ENCODE measurements at places on chromosomes 7 and 10. TPM values are rescaled to one million over a fixed set of nuclear protein-coding genes. Genes with fewer than 3 reads are reported as not detected.
A peak's percentile ranks its signal among the peaks of the same experiment; 100 is the strongest.

- DNase-seq = no peak
These were observed 200.3 kb upstream of the SVIL start for GRCh38 chr10:29835055-29835454.

GRCh38 chr7:49797987-49798660 lies 24.7 kb downstream of the VWC2 start:
- DNase-seq = no peak

DNA sequence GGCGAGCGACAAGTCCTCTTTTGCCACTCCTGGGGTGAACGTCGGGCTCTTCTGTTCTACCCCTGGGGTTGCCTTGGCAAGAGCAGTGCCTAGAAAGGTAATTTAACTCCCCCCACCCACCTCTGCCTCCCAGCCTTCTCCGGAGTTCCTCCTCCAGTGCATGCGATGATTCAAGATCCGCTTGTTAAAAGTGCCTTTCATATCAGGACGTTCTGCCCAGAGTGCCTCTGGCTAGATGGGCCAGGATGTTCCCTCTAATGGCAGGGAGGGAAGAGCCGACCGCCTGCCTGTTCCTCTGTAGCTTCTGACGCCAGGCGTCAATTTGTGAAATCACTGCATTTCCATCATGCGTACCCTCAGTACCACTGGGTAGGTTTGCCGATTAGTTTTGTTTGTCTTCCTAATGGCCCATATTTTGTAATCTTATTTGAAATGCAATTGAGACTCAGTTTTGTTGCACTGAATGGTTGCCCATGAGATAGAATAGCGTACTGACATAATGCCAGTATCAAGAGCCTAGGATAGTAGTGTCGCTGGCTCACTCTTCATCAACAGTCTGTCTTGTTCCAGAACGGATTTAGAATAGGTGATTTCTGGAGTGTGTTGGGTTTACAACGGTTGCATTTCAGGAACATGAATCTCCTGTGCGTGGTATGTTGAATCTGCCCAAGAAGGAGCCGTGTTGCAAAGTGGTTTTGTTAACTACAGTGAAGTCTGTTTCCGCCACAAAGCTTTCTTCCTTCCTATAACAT lies 13.5 kb downstream of the ECHDC3 start:
- DNase-seq = no peak

- no peak for DNase-seq
These were observed 33.7 kb downstream of the CYP2C8 start for GRCh38 chr10:95035332-95036295.

GRCh38 chr7:908159-908581 lies 31.8 kb downstream of the GET4 start:
- no peak for DNase-seq

GRCh38 chr10:130430852-130431704 lies 294.9 kb downstream of the GLRX3 start:
- no peak for DNase-seq

GRCh38 chr10:18085855-18086254 lies 54.4 kb upstream of the CACNB2 start:
- DNase-seq = no peak

- DNase-seq = peak; percentile 69
These were observed 8.2 kb upstream of the EFCAB10 start for GRCh38 chr7:105589356-105590077.

DNA sequence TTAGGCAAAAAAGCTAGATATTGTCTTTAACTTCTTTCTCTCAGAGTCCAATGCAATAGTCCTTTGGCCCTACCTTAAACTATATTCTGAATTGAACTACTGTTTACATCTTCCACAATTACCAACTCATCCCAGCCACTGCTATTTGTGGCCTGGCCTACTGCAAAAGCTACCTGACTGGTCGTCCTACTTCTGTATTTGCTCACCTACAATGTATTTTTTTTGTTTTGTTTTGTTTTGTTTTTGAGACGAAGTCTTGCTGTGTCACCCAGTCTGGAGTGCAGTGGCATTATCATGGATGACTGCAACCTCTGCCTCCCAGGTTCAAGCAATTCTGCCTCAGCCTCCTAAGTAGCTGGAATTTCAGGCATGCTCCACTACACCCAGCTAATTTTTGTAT lies 51.2 kb downstream of the ARL4A start:
- DNase-seq = no peak

GRCh38 chr10:34498821-34499220 lies 316.3 kb downstream of the PARD3 start:
- DNase-seq = peak; percentile 66

- no peak for DNase-seq
These were observed 275.4 kb upstream of the PFKP start for GRCh38 chr10:2791774-2792443.

GRCh38 chr7:66781408-66782090 lies 41.0 kb downstream of the RABGEF1 start:
- no peak for DNase-seq

DNA sequence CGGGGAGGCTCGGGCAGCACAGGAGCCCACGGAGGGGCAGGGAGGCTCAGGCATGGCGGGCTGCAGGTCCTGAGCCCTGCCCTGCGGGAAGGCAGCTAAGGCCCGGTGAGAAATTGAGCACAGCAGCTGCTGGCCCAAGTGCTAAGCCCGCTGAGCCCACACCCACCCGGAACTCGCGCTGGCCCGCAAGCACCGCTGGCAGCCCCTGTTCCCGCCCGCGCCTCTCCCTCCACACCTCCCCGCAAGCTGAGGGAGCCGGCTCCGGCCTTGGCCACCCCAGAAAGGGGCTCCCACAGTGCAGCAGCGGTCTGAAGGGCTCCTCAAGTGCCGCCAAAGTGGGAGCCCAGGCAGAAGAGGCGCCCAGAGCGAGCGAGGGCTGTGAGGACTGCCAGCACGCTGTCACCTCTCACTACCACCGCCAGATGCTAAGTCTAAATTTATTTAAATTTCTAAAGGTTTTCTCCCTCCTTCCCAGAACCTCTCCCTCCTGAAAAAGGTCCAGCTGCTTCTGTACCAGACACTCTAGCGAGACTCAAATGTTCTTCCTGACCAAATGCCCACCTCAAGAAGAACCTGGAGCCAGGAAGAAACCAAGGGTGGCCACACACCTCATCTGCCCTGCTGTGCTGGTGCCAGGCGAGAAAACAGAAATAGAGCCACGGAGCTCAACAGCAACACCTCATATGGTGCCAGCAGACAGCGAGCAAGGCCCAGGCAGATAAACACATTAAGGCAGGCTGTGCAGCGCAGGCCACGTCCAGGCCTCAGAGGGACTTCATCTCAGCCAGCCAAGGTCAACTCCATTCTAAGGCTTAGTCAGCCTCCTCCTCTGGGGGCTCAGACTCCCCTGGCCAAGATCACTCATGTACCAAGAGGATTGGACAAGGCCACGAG lies 47.0 kb downstream of the KCNMA1 start:
- DNase-seq = no peak

- peak; percentile 36 for DNase-seq
These were observed 11.0 kb downstream of the TWIST1 start for GRCh38 chr7:19106241-19107080.

- DNase-seq = peak; percentile 92
These were observed 98.2 kb downstream of the MAPK8 start for GRCh38 chr10:48404646-48405045.

DNA sequence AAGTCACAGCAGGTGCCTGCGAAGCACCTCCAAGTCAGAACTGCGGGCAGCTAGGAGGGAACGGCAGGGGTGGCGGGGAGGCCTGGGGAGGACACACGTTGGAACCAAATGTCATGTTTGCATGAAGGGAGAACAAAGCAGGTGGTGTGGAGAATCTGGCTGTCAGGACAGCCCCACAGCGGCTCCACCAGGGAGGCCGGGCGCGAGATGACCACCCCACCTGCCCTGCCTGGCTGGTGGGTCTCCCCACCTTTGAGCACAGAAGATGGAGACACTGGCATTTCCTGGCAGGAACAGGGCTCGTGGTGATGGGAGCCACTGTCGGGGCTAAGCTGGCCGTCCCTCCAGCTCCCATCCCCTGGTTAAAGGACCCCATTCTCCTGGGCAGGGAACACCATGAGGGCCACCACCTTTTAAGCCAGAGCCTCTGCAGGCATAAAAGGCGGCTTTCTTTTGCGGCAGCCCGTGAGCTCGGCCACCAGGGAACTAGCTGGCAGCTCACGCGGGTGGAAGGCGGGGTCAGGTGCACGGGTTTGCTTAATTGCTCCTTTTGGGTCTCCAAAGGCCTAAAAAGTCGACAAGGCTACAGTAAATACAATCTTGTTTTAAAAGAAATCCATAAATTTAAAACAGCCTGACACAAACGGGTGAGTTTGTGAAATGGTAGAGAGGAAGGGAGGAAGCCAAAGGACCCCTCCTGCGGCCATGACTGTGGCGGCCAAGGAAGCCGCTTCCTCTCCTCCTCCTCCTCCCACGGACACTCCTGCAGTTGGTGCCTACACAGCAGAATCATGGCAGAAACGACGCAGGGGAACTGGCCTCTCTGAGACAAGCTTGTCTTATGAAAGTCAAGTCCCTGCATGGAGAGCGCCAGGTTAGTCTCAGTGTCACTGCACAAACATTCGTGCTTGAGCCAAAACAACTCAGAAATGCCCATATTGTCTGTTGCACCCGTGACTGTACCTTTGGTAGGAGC lies 213.8 kb downstream of the DNAJB6 start:
- no peak for DNase-seq

DNA sequence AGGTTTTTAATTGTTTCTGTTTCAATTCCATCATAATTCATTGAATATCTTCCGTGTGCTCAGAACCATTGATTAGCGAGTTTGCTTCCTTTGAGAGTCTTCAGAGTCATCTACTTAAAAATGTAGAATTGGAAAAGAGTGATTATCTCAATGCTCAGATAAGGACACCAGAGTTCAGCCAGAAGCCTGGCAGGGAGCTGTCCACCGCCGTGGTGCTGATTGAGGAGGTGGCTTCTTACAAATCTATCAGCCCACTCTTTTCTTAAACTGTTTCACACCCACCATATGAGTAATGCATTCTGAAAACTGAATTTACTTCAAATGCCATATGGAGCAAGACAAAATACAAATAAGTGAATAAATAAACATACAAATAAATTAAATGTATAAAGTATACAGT lies 79.3 kb downstream of the INSYN2A start:
- DNase-seq = peak; percentile 82

- DNase-seq = no peak
These were observed 50.6 kb upstream of the IGFBP3 start for GRCh38 chr7:45971661-45972175.

DNA sequence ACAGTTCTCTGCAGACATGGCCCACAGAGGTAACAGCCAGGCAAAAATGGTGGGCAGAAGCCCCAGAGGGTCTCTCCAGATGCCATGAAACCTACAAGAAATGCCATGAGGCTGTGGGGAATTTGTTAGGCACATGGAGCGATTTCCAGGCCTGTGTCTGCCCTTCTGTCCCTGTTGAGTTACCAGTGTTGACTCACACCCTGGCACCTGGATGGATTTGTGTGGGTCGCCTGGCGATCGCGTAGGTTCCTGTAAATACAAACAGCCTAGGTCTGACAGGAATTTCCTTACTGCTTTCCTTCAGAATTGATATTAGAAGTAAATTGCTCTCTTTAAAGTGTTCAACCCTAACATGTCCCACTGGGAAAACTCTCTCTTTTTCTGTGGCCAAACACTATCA lies 164.9 kb upstream of the EEPD1 start:
- DNase-seq = no peak

GRCh38 chr7:43649755-43650274 lies 66.9 kb downstream of the STK17A start:
- no peak for DNase-seq

DNA sequence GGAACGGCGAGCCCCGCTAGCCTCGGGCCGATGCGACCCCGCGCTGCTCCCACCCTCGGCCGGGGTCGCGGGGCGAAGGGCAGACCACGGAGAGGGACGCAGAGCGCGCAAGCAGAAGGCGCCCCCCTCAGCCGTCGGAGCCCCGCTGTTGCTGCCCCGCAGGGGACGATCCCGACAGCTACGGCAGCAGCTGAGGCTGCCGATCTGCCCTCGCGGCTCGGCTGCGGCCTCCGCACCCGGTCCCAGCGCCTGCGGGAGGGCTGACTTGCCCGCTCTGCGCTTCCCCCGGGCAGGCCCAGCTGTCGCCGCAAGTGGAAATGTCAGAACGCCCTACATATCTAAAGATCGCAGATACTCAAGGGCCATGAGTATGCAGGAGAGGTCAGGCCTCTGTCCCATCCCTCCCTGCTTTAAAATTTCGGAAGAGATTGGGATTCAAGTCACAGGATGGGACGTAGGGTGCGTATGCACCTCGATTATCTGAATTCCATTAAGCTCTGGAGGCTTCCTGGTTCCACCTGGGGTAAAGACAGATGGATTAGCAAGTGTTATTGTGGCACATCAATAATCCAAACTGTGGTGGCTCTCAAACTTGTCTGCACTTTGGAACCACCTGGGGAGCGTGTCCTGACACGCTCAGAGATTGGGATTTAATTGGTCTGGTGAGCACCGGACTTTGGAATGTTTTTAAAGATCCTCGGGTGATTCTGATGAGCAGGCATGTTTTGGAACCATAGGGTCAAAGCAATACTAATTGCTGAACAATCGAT lies at the start of gene CRPPA:
Gene CRPPA, minus strand, starts transcription at position 206 of the 770 bp plus-strand sequence. CDS start 216 bp downstream, outside the sequence.
- DNase-seq = peak; percentile 58

- DNase-seq = peak; percentile 56
These were observed 17.8 kb upstream of the ZKSCAN1 start for GRCh38 chr7:99997545-99998137.

DNA sequence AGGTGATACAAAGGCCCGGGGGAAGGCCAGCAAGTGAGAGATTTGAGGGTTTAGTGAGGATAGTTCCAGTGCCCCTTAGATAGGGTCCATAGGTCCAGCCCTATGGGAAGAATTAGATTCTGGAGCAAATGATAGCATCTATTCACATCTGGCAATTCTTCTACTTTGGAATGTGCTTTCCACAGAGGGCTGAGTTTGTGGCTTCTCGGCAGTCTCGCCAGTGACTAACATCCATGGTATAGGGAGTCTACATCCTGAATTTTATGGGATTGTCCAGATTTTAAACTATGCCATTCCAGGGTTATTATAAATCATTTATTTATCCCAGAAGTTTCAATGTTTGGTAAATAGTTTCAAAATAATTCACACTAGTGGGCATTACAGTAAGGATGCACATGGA lies 207.3 kb upstream of the ADO start:
- peak; percentile 53 for DNase-seq

- no peak for DNase-seq
These were observed 47.9 kb downstream of the SP8 start for GRCh38 chr7:20738518-20739481.

The SPDYE2B gene
- total RNA-seq = not detected

The SYT15B gene
- total RNA-seq = 0.04 TPM

The PCBD1 gene
- 145 TPM for total RNA-seq

The SUV39H2 gene
- total RNA-seq = 6.9 TPM
